Activated gamma-delta T cell (primary cell): ENCODE measurements at places on chromosomes 4 and X.

GRCh38 chrX:132858018-132858417 lies 100.4 kb downstream of the HS6ST2 start:
- no peak for DNase-seq

DNA sequence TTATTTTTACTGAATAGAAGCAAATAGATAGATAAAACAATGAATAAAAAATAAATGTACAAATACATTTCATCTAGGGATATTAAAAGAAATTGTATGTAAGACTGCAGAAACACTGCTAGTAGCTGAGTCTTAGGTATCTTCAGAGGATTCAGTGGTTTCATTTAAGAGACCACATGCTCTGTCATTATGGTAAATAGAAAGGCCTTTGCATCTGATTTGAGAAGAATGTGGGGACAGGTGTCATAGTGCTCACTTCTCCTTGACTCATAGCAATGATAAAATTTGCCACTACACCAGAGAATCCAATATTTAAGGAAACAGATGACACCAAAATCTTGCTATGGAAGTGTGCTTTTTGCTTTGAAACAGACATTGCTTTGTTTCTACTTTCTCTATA lies 59.8 kb upstream of the PPP1R2C start:
- no peak for DNase-seq

GRCh38 chrX:132059973-132060540 lies 37.0 kb downstream of the STK26 start:
- DNase-seq = no peak

GRCh38 chr4:4618847-4619246 lies 77.0 kb upstream of the STX18 start:
- no peak for DNase-seq

- DNase-seq = no peak
Observed at GRCh38 chr4:24063731-24064130, 173.9 kb upstream of the PPARGC1A start.
